ENCODE measurements at places on chromosomes 7 and 10. TPM values are rescaled to one million over a fixed set of nuclear protein-coding genes. Genes with fewer than 3 reads are reported as not detected.

SYNPO2L gene
- 0.33 TPM for total RNA-seq

POM121C gene
- 10.8 TPM for total RNA-seq

SPDYE16 gene
- 0.26 TPM for total RNA-seq

ATRNL1 gene
- total RNA-seq: 10.3 TPM

PRRT4 gene
- 6.1 TPM for total RNA-seq

NOM1 gene
- 10.6 TPM for total RNA-seq

POMZP3 gene
- total RNA-seq: 13.0 TPM

Measured in motor neuron (in vitro differentiated cells).